ENCODE measurements at places on chromosomes 11 and 22.

- DNase-seq = no peak
These were observed 9.7 kb upstream of the LRRC10B start for GRCh38 chr11:61498767-61499341.

DNA sequence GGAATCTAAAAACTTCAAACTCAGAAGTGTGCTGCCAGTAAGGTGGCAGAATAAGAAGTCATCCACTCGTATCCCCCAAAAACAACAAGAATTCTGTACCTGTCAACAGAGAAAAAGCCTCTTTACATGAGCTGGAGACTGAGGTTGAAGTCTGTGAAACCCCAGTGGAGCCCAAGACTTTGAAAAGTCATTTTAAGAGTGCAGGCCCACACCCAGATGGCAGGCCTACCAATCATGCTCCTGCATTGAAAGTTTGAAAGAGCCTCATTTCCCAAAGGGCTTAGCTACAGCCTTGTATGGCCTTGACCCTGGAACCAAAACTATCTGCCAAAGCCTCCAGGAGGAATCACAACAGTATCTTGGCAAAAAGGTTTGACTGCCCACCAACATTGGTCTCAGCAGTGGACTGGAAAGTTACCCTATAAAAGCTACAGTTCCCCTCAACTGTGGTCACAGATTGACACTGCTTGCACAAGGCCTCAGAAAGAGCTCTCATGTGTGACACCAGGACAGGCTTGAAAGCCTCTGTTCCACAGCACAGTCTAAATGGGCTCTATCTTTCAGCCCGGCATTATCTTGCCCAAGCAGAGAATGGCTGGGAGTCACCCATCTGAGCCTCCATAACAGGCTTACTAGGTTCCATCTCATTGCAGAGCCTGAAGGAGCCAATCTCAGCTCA lies 47.7 kb downstream of the SLC22A9 start:
- DNase-seq = no peak

DNA sequence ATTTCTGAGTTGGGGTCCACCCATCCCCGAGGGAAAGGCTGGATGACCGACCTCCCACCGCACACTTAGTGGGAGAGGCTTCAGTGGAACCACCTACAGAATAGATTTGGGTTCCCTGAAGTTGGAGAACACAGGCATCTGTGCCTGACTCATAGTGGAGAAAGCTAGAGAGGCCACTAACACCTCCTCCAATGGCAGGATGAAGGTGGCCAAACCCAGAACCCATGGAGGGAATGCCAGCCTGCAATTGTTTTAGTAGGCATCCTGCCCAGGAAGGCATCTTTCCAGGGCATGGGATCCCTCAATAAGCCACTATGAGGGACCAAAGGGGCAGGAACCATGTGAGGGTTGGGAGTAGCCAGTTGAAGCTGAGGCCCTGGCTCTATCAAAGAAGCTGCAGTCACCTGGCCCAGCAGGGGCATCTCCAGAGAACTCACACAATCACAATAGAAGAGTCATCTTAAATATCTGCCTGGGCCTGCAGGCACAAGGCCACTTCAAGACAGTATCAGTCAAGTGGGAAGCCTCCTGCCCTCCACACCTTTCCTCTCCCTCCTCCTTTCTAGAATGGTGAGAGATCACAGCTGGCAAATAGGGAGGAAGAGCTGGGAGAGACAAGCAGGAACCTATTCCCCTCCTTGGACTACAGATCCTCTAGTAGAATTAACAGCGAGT lies 124.1 kb upstream of the CSNK2A3 start:
- no peak for DNase-seq

DNA sequence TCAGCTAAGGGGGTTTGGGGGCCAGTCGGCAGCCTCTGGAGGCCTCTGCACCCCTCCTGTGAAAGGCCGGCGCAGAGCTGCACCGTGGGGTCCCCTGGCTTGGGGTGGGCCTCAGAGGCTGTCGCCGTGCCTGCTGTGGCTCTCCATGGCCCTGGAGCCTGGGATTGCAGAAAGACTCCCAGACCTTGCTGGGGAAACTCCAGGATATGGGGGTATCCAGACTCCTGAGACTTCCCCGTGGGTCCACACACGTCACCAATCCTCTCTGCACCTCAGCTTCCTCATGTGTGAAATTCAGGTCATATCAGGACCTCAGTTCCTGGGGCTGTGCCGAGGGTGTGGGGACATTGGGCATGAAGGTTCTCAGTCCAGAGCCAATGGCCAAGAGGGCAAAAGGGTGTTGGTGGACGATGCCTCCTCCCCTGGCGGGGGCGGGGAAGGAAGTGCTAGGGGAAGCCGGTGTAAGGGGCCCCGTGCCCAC lies 97.1 kb downstream of the KCNQ1 start:
- DNase-seq = no peak

DNA sequence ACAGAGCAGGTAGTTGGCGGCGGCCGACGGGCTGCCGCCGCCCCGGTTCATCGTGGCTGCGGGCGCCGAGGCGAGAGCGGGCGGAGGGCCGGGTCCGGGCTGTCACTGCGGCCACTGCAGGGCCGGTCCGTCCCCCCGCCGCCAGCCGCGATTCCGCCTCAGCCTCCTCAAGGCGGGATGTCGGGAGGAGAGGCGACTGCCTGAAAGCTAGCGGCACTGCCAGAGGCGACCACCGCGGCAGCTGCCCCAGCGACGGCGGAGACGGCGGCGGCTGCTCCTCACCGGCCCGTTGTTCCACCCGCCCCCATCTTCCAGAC lies 234 bp downstream of the SESN3 start:
- DNase-seq = no peak

GRCh38 chr11:45805305-45806071 lies 539 bp downstream of the SLC35C1 start:
- peak; percentile 69 for DNase-seq

- DNase-seq = peak; percentile 82
These were observed 38.5 kb downstream of the TIMP3 start for GRCh38 chr22:32839831-32840584.
